IPS-NIHi11 (cell line): ENCODE measurements at places on chromosomes 5 and 9.

DNA sequence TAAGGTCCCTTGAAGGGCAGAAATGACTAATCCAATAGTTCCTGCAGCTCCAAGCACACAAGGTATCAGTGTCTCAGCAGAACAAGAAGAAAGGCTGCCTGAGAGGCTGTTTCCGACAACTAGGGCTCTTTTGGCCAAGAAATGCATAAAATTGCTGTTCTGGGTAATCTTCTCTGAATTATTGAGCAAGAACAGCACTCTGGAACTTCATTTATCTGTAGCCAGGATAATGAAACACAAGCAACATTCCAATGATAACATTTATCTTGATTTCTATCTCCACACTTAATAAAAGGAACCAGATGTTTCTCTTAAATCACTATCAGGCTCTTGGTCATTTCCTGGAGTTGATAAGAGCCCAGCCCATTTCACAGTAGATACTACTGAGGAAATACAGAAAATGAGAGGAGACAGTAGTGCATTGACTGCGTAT lies 17.0 kb upstream of the AUH start:
- no peak for DNase-seq

DNA sequence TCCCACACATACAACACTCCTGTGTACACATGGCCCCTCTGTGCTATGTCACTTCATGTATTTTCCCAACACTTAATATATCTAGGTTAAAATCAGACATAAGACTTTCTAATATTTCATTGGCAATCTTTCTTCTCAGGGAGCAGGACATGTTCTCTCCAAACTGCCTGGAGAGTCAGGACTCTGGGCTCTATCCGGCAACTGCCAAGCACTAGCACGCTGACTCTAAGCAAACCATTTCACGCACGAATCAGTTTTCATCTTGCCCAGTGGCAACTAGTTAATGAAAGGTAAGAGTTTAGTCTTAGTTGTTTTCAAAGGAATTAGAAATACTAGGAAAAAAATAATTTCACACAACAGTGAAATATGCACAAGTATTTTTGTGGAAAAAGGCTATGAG lies 124.8 kb downstream of the NFIB start:
- no peak for DNase-seq

- no peak for DNase-seq
Observed at GRCh38 chr5:148909766-148910165, 83.4 kb downstream of the ADRB2 start.

DNA sequence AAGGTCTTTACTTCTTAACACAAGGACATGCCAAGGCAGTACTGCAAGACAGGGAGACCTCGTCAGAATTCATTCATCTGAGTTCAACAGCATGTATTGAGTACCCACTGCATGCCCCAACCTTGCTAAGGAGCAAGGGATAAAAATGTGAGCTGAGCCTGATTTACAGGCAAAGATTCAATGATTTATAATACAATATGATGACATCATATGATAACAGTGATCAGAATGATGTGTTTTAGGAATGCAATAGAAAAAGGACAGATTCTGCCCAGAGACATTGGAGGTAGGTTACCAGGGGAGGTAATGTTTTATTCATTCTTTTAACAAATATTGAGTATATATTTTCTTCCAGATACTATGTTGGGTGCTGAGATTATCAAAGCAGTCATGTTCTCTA lies 406.6 kb downstream of the ARHGEF28 start:
- no peak for DNase-seq

DNA sequence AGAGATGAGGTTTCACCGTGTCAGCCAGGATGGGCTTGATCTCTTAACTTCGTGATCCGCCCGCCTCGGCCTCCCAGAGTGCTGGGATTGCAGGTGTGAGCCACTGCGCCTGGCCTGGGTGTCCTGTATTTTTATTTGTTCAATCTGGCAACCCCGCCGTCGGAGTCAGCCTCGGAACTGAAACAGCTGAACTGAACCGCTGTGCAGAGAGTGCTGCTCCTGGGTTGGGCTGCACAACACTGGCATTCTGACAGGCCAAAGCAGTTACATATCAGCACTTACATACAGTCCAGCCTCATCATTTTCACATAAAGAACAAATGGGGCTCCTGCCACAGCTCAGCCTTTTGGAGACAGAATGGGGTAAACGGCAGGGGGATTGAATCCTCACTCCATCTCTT lies 185.6 kb downstream of the C9orf50 start:
- DNase-seq: no peak

DNA sequence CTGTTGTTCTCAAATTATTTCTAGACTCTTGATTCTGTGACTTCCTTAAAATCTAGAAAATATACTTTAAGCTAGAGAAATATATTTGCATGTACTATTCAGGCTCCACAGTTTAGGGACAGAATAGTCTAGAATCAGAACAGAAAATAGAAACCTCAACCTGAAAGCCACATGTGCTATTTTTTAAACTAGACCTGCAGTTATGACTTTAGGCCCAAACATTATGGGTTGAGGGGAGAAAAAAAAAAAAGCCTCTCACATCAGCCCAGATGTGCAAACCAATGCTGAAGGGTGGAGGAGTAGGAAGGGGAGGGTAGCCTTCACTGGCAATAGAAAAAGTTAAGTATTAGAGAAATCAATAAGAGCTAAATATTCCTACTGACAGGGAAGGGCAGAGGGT lies 35.7 kb downstream of the ELL2 start:
- DNase-seq: no peak

DNA sequence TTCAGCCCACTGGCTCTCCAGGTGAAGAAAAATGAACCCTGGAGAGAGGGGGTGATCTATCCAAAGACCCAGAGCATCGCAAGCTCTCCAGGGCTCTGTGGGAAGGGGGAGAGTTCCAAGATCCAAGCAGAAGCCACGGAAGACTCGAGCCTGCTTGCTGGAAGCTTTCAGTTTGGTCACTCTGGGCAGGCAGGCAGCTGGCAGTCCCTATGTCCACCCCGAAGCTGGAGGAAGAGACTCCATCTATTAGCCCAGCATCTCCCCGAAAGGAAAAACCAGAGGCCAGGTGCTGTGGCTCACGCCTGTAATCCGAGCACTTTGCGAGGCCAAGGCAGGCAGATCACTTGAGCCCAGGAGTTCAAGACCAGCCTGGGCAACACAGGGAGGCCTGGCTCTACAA lies 10.7 kb upstream of the SPARC start:
- DNase-seq: no peak

DNA sequence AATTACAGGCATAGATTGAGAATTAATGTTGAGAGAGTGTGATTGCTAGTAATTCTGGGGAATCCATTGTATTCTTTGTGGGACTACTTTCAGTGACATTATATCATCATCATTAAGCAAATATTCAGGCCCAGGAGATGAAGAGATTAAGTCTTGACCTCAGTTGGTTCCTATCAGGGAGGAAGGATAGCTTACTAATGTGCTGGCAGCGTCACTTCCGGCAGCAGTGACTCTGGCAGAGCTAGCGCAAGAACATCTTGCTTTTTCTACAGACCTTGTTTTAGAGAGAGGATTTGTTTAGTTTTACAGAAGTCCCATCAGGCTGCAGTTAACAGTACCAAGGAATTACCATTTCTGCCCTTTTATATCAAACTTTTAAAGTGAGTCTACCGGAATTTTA lies 20.3 kb downstream of the OSTF1 start:
- DNase-seq: no peak

DNA sequence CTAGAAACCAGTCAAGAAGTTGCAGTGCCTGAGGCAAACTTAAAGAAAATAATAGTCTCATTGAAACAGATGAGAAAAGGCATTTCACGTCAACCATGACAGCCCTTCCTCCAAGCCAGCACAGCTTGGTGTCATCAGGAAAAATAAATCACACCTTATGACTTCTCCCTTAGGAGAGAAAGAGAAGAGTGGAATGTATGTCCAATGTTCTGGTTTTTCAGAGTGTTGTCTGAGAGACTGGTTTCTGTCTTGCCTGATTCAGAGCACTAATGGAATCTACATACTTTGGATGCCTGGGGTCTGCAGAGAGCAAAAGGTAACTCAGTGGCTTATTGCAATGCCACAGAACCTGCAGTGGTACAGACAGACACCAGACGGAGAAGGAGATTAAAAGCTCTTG lies 105.5 kb upstream of the PDE4D start:
- DNase-seq: no peak

GRCh38 chr5:179345183-179345432 lies 153 bp downstream of the ADAMTS2 start:
- DNase-seq: no peak

DNA sequence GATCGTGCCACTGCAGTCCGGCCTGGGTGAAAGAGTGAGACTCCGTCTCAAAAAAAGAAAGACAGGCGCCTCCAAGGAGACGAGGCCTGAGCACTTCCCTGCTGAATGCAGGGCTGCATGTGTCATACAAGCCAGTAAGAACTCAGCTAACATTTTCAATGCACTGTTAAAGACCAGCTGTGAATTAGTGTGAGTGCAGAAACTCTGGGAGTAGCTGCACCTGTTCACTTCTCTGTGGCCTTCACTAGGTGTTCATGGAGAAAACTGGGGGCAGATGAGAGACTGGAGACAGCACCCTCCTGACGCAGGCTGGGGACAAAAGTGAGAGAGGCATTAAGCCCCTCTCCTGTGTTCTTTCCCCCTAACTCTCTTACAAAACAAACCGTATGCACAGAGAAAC lies 41.8 kb downstream of the FBXO10 start:
- no peak for DNase-seq

GRCh38 chr5:10330511-10331230 lies 22.8 kb upstream of the MARCHF6 start:
- no peak for DNase-seq

GRCh38 chr5:99349787-99350186 lies 421.0 kb upstream of the CHD1 start:
- DNase-seq: no peak

DNA sequence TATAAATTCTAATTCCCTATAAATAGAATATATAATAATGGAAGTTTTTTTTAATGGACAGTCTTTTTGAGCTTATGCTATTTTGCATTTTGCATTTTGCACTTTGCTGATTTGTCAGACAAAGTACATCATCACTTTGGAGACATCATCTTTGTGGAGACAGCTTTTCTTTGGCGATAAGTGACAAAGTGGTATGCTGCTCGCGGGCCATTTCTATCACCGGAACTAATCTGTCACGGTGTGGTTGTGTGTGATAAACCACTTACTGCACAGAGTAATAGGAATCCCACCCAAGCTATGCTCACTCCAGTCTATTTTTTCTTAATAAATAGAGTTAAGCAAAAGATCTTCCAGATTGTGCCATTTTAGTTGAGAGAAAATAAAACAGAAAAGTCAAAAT lies 133.1 kb downstream of the MACIR start:
- no peak for DNase-seq

DNA sequence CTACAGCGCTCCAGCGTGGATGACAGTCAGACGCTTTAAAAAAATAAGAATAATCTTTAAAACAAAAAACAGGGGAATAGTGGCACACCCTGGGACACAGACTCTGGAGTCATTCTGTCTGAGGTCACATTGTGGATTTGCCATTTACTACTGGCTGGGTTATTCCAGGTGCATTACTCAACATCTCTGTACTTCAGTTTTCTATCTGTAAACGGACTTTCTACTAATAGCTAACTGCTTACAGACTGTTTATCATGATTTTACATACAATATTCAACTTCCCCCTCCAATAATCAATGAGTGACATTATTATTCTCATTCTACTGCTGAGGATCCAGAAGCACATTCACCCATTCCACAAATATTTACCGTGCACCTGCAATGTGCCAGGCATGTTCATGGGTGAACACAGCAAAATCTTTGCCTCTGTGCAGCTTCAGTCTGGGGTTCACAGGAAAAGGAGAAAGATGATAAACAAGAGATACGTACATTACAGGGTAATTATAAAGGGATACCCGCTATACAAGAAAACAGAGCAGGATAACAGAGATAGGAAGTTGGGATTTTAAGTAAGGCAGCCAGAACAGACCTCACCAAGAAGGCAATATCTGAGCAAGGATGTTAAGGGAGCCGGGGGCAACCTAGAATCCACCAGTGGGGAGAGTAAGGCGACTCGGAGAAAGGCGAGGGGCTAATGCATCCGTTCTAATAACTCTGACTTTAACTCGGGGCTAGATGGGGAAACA lies 984 bp upstream of the RAD23B start:
- DNase-seq: no peak

DNA sequence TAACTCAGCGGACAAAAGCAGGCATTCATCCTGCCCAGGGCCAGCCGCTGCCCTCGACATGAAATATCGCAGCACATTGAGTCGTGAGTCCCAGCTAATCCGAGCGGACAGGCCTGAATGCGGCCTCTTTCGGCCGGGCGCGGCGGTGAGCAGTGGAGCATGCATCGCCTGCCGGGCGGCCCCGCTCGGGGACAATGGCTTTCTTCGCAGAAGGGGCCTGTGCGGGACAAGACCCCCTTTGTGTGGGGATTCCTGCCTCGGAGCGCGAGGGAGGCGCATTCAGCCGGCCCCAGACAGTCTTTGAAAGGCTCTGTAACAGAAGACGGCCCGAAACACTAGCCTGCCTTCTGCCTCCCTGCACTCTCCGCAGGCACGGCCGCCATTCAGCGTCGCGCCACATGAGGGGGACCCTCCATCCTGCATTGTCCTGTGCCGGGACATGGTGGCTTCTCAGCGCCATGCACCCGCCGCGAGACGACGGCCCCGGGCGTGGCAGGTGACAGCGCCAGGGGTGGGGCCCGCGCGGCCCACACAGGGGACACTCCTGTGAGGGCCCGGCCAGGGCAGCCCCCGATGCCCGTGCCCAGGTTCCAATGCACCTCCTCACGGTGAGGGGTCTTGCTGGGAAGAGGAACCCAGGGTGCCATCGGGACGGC lies 52.0 kb downstream of the EXD3 start:
- DNase-seq: peak; percentile 66

DNA sequence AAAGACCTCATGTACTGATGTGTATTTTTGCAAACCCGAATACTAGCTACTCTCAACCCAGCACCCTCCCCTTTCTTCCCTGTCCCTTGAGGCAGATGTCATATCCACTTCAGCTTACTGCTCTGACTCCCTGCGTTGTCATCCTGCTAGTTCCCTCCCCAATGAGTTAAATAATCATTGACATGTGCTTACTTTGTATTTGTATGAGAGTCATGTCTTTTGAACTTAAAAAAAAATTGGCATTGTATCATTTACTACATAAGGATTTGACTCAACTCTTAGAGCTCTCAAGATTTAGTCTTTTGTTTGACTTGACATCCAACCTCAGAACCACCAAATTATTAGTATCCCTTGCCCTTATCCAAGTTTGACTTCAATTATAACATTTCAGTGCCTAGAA lies 219.7 kb upstream of the TUT7 start:
- DNase-seq: no peak

- peak; percentile 54 for DNase-seq
Observed at GRCh38 chr5:172904643-172905345, 54.4 kb upstream of the RPL26L1 start.
